ENCODE measurements at places on chromosomes 16 and 17.

DNA sequence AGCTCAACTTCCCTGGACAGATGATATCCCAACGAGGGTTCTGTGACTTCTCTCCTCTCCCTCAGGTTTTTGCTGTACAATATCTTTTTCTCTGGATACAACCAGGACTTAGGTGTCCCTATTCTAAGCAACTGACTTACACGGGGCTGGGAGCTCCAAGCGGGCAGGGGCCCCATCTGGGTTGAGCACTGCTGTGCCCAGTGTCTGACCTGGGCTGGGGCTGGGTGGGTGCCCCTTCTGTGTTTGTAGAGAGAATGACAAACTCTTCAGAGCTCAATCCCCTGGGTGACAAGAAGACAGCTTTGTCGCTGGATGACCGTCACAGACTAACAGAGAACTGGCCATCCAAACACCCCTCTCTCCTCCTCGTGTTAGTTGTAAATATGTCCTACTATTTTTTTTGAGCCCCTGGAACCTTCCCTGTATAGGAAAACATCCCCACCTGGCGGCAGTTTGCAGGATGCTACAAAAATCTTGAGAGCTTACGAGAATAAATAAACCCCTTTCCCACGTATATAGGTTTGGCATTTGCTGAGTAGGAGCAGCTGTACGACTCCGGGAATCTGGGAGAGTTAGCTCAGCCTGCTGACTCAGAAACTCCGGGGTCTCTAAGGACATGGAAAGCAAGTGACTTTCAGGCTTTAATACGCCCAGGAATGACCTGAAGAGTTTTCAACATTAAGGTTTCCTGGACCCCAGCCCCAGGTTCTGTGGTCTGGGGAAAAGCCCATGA is 23.7 kb upstream of the RCVRN start:
- DNase-seq: peak; percentile 76

GRCh38 chr17:72702136-72702735 is 390.3 kb downstream of the SLC39A11 start:
- peak; percentile 55 for DNase-seq

DNA sequence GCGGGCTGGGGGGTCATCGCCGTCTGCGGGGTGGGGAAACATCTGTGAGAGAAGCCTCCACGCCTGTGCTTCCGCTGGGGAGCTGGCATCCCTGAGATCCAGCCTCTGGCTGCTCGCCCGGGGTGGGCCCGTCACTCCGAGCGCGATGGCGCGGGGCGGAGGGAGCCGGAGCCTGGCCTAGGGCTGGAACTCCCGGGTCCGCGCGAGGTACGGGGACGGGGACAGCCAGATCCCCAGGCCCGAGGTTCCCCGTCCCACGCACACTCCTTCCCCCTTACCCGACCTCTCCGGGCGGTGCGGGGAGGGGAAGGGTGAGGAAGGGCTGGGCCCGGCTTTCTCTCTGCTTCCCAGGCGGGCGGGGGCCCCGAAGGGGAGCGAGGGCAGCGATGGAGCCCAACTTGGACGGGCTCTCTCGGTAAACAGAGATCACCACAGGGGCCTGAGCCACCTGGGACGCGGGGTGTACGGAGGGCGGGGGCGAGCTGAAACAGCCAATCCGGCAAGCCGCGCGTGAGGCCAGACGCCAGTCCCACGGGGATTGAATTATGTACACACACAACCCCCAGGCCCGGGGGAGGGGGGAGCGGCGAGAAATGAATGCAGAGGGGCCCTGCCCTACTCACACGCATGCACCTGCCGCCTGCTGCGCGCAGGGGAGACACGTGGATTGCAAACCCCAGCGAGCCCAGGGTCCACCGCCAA is at the start of gene SLC16A11:
Gene SLC16A11, minus strand, starts transcription at position 596 of the 702 bp plus-strand sequence. Its CDS starts 579 bp downstream, at position 17.
- peak; percentile 25 for DNase-seq

DNA sequence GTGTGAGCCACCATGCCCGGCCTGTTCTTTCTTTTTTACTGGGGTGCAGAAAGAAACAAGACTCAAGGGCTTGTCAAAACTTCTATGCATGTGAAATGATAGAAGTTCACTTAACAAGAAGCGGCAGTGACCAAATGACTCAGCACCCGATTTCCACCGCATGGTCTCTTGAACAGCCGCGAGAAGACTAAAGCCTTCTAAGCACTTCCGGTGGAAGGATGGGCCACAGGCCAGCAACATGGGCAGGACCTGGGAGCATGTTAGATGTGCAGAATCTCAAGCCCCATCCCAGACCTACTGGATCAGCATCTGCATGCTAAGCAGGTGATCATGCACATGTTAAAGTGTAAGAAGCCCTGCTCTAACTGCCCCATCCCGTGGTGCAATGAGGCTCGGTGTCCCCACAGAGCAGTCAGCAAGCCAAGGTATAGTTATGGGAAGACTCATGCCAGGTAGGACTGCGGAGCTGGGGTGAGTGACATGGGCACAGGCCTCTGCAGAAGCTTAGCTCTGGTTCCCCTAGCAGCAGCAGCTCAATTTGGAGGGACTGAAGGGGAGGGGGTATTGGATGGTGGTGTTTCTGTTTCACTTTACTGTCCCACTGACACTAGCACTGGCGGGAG is 88.5 kb upstream of the HNF1B start:
- DNase-seq: no peak

DNA sequence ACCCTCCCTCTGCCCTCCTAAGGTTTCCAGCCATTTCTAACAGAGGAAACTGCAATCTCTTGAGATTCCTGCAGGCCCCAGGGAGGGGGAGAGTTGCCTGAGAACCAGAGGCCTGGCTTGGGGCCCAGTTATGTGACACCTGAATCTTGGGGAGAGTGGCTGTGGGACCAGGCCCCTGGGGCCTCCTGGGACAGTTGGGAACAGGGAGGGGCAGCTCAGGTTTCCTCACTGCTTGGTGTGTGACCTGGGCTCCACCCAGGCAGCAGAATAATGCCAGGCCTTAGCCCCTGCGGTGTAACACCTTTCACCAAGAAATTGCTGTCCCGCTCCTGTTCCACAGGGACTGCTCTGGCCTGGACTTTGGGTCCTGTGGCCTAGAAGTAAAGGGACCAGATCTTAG is 44.3 kb upstream of the CRHR1 start:
- DNase-seq: no peak

DNA sequence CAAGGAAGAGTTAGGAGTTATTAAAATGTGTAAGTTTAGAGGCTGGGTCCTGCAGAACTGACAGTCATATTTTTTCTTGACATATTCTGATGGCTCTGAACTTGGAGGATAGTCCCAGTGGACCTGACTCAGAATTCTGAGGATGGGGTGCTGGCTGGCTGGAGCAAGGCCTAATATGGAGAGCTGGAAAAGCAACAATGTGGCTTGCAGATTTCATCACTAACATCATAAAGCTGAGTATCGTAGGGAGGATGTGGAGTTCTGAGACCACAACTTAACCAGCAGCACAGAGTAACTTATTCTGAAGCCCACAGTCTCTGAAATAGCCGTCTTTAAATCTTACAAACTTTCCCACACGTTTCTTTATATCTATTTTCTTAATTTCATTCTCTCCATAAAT is 2.3 kb downstream of the KRTAP1-5 start:
- peak; percentile 63 for DNase-seq

DNA sequence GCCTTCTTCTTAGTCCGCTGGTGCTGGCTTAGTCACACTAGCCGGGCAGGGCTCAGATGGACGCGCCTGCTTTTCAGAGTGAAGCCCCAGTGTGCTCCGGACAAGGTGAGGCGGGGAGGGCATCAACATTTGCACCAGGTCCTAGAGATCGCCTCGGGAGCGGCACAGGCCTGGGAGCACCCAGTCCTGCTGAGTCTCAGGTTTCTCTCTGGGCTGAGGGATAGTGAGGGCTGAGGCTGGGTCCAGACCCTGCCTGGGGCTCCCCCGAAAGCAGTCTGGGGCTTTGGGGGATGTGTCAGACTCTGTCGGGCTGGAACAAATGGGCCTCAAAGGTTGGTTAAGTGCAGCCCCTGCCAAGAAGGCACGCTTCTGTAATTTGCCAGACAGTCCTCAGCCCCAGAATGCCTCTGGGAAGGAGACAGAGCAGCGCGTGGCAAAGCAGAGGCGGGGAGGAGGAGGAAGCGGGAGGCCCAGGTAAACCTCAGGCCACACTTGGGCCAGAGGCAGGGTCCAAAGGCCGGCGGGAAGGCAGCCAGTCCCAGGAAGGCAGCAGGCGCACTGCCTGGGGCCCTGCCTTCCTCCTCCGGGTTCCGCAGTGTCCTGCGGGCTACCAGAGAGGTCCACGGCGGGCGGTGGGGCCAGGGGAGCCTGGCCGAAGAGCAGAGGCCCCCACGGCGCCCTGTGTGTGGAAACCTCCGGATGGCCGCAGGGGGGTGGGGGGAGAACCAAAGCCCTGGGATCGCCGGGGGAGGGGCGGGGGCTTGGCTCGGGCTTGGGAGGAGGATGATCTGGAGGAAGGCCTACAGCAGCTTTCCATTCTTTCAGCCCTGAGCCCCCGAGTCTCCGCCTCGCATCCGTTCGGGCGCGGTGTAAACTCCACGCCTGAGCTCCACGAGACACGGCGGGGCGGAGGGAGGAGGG is 39.5 kb upstream of the ATP2A3 start:
- no peak for DNase-seq

DNA sequence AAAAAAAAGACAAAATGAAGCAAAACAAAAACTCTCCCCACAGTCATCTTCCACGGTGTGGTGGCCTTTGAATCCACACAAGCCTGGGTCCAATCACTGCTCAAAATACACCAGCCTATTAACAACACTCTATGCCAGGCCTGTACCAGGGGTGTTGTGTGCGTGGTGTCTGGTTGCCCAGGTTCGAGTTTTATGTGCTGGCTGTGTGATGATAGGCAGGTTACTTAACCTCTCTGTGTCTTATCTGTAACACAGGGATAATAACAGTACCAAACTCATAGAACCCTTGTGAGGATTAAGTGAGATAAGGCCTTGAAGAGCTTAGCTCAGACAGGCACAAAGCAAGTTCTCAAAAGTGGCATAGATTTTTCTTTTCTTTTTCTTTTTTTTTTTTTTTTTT is 235.2 kb downstream of the PARN start:
- no peak for DNase-seq

DNA sequence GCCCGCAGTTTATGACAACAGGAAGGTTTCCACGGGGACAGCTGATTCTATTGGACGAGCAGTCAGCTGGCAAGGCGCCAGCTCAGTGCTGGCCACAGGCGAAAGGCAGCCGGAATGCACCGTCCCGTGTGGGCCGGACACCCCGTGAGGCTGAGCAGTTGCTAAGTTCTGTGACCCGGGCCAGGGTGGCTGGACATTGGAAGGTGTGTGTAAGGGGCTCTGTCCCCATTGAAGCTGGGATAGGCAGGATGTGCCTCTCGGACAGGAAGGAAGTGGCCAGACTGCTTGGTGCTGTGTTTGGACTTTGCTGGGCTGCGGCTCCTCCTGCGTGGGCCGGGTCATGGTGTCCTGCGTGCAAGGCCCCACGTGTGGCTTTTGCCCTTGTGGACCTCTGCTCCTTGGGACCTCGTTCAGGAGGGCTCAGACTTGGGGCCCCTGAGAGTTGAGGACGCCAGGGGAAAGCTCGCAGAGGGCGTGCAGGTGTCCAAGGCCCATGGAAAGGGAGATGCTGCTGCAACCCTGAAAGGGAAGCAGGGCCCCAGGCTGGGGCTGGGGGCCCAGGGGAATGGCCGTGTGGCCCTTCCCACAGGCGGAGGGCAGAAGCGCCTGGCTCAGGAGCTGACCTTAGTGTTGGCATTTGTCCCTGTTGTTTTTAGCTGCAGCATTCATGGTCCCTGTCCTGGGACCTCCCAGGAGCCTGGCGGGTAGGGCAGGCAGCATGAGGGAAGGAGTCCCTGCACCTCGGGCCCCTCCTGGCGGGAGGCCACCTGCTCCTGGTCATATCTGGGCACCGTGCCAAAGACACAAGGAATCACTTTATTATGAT is 10.0 kb downstream of the BAIAP2 start:
- peak; percentile 72 for DNase-seq

GRCh38 chr17:37295888-37296287 is 79.9 kb upstream of the C17orf78 start:
- no peak for DNase-seq

- DNase-seq: no peak
These were observed 11.7 kb upstream of the C16orf95 start for GRCh38 chr16:87328846-87329245.

GRCh38 chr17:77782201-77782600 is 176.3 kb upstream of the TNRC6C start:
- DNase-seq: no peak

DNA sequence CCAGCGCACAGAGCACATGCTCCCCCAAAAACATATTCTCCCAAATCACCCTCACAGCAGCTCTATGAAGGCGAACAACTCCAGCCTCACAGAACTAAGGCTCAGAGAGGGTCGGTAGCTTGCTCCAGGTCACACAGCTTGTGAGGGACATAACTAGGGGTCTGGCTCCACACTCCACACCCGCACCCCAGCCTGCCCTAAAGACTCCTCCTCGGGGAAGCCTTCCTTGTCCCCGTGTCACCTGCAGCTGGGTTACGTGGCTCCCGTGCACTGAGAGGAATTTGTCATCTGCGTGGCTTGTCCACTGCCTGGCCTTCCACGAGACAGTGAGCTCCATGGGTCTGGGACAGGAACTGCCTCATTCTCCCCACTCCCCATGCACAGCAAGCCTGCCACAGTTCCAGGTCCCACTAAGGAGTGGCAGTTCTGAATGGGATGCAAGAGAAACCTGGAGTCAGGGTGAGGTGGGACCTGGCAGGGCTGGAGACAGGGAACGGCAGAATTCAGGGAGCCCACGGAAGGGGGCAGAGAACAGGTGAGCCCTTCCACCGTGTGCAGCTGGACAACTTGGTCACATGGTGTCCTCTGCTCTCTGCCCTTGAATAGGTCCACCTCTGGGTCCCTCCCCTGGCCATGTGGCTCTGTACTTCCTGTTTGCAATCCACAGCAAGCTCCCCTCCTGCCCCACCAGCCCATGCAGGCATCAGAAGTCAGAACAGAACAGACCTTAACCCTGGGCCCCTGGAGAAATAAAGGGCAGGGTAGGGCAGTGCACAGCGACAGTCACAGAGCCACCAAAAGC is 27.4 kb downstream of the TNFRSF13B start:
- no peak for DNase-seq

GRCh38 chr17:39924691-39925055 is 2.7 kb downstream of the ORMDL3 start:
- DNase-seq: no peak

GRCh38 chr17:2978116-2978515 is 85.3 kb downstream of the OR1D5 start:
- DNase-seq: no peak

DNA sequence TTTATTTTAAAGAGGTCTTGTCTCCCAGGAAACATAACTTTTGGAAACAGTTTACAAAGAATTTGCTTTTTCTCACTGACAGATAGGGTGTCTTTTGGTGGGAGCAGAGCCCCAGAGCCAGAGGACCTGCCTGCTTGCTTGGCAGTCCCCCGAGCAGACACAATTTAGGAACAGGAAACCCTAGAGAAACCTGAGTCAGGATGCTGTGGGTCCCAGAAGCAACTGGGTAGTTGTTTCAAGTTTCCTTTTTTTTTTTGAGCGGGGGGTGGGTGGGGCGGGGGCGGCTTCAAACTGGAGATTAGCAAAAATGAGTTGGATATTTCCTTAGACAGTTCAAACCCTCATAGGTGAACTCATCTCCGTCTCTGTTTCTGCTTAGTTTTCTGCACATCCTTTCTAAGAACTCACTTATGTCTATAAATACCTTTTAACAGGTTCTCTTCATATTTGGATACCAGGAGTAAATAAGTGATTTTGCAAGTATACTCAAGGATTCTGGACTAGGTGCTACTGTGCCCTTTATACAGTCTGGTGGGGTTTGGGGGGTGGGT is 135.1 kb downstream of the PRKCA start:
- peak; percentile 25 for DNase-seq
